Stimulated activated naive CD4-positive, alpha-beta T cell (primary cell): ENCODE measurements at places on chromosomes 4 and X.

DNA sequence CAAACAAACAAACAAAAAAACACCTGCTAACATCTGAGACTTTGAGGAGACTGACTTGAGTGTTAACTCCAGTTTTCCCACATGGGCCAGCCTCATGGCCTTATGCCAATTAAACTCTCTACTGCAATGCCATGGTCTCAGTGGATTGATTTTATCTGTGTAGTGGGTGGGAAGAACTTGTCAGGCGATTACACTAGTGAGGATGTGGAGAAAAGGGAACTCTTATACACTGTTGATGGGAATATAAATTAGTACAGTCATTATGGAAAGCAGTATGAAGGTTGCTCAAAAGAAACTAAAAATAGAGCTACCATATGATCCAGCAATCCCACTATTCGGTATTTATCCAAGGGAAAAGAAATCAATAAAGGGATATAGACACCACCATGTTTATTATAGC is 12.8 kb upstream of the XIAP start:
- DNase-seq: no peak

DNA sequence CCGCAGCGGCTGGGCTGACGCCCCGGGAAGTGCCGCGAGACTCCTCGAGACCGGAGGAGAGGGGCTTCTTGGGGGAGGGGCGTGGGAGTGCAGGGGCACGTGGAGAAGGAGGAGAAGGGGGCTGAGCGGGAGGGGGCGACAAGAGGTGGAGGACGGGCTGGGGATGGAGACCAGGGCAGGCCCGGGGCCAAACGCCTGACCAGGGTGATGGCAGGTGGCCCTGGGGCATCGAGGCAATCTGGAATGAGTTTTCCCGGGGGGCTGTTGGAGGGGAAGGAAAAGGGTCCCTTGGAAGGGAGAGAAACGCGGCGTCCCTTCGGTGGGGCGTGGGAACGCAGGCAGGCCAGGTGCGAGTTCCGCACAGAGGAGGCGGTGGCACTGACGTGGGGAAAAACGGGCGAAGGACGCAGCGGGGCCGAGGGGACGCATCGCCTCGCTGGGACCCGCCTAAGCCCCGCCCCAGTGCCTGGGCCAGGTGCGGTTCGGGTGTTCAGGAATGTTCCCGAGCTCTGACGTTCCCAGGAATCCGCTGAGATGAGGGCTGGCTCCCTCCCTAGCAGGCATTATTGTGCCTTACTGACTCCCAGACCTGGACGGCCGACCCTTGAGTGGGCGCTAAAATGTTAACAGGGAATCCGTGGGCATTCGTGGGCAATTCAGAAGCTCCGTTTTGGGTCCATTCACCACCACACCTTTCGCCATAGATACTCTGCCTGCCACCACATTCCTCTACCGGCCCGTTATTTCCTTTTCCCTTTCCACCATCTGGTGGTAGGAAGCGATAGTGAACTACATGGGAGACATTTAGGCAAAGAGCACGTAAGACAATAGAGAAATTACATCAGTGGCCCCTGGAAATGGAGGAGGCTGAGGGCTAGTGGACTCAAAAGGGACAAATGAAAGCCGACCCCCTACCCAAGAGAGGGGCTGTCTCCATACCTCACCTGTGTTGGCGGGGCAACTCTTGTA is 795 bp upstream of the SH3KBP1 start:
- peak; percentile 52 for DNase-seq

DNA sequence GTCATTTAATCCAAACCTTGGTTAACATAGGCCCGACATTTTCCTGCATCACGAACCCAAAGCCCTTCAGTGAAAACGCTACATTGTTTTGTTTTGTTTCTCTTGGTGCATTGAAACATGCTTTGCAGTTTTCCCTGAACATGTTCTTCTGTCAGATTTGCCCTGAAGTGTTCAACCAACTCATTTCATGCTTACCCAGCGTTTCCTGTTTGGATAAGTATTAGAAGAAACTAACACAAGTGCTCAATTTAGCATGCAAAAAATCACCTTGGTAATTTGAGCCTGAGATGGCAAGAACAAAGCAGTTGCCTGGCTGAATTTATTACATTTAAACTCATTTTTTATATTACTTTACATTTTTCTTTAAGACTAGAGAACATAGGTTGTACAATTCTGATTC is 160.1 kb upstream of the VCX3A start:
- DNase-seq: no peak

DNA sequence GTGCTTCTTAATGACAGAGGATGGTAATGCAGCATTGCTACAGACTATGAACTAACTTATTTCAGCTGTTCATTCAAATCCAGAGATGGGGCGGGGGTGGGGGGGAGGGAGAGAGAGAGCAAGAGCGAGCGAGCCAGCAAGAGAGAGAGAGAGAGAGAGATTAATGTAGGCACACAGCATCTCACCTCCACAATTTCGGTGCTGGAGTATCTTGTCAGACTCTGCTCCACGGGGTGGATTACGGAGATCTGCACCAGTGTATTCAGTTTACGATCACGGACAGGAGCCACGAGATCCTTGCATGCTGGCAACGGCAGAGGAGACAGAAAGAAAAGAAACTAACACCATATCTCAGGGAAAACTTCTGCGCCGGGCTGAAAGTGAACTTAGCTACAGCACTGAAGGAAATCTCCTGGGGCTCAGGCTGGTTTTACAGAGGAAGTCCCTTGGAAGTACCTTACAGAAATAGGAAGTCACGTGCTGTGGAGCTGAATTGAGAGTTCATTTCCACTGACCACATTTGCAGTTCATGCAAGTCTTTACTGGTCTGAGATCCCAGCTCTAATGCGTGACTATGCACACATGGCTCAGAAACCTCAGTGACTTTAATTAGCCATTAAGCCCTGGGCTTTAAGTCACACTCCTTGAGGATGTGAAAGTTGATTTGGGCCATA is 440.9 kb downstream of the INPP4B start:
- DNase-seq: peak; percentile 61

DNA sequence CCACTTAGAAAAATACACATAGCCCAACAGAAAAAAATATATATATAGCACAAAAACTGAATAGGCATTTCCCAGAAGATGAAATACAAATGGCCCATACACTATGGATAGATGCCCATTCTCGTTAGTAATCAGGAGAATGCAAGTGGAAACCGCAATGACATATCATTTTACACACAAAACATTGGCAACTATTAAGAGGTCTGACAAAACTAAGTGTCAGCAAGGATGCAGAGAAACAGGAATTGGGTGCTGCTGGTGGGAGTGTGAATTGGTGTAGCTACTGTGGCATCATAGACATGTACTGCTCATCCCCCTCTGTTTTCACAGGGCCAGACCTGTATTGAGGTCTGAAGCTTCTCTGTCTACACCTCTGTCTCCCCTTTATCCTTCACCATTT is 320.0 kb downstream of the IDS start:
- no peak for DNase-seq

- no peak for DNase-seq
Measured at GRCh38 chr4:133759428-133759827, 442.2 kb downstream of the PABPC4L start.
